ENCODE measurements at places on chromosomes 4 and X.

- no peak overlapping the region for H3K4me3 ChIP-seq
- H3K4me1 ChIP-seq, result no peaks in the 10 kb centered on the region
- no peak for DNase-seq
These were observed 12.6 kb upstream of the JADE1 start for GRCh38 chr4:128796934-128797333.

DNA sequence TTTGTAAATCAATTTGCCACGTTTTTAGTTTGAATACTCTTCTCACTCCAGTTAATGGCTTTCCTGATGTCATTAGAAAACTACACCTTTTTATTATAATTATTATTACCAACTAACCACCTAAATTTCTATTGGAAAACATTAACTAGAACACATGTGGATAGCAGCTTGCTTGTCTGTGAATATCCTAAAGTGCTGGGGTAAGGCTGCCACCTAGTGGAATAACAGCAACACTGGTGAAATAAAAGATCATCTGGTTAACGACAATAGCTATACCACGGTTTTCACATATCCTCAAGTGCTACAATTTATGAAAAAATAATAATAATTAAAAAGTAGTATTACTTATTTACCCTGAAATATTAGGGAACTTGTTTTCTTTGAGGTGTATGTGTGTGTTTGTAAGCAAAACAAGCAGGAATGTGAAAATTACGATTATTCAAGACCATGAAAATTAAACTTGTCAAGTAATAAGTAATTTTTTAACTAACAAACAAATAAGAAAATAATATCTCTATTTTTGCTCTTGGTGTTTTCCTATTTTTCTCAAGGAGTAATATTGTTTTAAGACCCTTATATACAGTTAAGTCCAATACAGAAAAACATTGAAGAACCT lies 130.1 kb upstream of the TECRL start:
- H3K27ac ChIP-seq, result no peak overlapping the region
- peak; percentile 36 for DNase-seq
- no peaks in the 10 kb centered on the region for H3K27me3 ChIP-seq
- H3K36me3 ChIP-seq, result no peaks in the 10 kb centered on the region

- H3K36me3 ChIP-seq, result peaks cover 5% of the 10 kb centered on the region
- no peak overlapping the region for H3K27ac ChIP-seq
- H3K27me3 ChIP-seq, result no peaks in the 10 kb centered on the region
- no peak for DNase-seq
- no peak overlapping the region for H3K4me3 ChIP-seq
- H3K4me1 ChIP-seq, result peaks cover 2% of the 10 kb centered on the region
These were observed 56.6 kb downstream of the ANAPC10 start for GRCh38 chr4:145041378-145041777.

- H3K4me1 ChIP-seq, result peaks cover 51% of the 10 kb centered on the region
- peak overlapping the region; percentile 47 for H3K27ac ChIP-seq
- H3K27me3 ChIP-seq, result no peaks in the 10 kb centered on the region
- H3K4me3 ChIP-seq, result no peak overlapping the region
- DNase-seq, result no peak
These were observed 9.1 kb downstream of the CXCR3 start for GRCh38 chrX:71609095-71609750.

- no peaks in the 10 kb centered on the region for H3K36me3 ChIP-seq
- H3K27ac ChIP-seq, result no peak overlapping the region
- H3K27me3 ChIP-seq, result no peaks in the 10 kb centered on the region
- peaks cover 4% of the 10 kb centered on the region for H3K4me1 ChIP-seq
These were observed 97.2 kb downstream of the CEP44 start for GRCh38 chr4:174380699-174381439.

- H3K4me1 ChIP-seq, result peaks cover 17% of the 10 kb centered on the region
- no peaks in the 10 kb centered on the region for H3K27me3 ChIP-seq
- no peak overlapping the region for H3K4me3 ChIP-seq
- peak overlapping the region; percentile 83 for H3K27ac ChIP-seq
These were observed 74.6 kb downstream of the DOCK11 start for GRCh38 chrX:118570209-118570608.

DNA sequence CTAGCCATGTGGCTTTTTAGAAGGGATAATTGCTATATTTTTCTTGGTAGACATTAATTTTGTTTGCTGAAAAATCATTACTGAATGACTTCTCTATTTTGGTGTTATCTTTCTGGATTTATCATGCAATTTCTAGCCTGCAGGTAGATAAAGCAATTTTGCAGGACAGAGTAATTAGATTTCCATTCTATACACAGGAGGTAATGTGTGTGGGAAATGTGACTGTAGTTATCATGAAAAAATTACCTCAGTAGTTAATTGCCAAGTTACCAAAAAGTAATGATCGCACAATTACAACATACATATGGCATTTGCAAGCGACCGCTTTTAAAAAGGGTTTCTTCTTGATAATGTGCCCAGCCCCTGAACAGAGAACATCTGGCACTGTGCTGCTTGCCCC lies 66.1 kb downstream of the KIT start:
- H3K27ac ChIP-seq, result no peak overlapping the region
- H3K36me3 ChIP-seq, result no peaks in the 10 kb centered on the region
- DNase-seq, result no peak
- no peak overlapping the region for H3K4me3 ChIP-seq

GRCh38 chrX:7059214-7059838 lies 88.2 kb upstream of the STS start:
- no peaks in the 10 kb centered on the region for H3K27me3 ChIP-seq
- no peak overlapping the region for H3K4me3 ChIP-seq
- no peak overlapping the region for H3K27ac ChIP-seq
- H3K4me1 ChIP-seq, result peaks cover 34% of the 10 kb centered on the region
- DNase-seq, result no peak

DNA sequence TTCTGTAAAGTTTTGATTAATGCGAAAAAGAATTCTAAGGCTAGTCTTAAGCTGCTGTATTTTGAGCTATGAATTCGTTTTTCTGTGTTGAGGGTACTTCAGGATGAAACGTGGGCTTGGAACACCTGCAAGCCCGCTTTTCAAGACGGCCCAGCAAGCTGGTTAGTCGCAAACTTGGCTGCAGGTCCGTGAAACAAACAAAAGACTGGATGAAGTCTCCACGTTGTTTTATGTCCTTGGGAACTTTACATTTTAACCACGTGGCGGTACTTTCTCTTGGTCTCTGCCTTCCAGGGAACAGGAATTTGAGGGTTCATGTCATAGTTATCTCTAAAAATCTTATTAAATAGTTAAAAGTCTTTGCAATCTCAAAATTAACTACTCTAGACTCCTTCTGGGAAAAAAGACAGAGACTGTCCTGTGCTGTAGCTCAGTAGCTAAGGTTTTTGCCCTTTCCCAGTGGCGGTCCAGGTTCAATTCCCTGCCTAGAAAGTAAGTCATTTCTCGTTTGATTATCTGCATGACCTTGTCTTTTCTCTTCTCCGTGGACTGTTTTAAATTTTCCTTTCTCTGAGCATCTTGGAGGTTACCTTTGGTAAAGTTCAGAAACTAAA lies 21.0 kb downstream of the TENM3 start:
- H3K27me3 ChIP-seq, result no peaks in the 10 kb centered on the region
- H3K4me1 ChIP-seq, result no peaks in the 10 kb centered on the region
- DNase-seq, result no peak
- no peak overlapping the region for H3K4me3 ChIP-seq

DNA sequence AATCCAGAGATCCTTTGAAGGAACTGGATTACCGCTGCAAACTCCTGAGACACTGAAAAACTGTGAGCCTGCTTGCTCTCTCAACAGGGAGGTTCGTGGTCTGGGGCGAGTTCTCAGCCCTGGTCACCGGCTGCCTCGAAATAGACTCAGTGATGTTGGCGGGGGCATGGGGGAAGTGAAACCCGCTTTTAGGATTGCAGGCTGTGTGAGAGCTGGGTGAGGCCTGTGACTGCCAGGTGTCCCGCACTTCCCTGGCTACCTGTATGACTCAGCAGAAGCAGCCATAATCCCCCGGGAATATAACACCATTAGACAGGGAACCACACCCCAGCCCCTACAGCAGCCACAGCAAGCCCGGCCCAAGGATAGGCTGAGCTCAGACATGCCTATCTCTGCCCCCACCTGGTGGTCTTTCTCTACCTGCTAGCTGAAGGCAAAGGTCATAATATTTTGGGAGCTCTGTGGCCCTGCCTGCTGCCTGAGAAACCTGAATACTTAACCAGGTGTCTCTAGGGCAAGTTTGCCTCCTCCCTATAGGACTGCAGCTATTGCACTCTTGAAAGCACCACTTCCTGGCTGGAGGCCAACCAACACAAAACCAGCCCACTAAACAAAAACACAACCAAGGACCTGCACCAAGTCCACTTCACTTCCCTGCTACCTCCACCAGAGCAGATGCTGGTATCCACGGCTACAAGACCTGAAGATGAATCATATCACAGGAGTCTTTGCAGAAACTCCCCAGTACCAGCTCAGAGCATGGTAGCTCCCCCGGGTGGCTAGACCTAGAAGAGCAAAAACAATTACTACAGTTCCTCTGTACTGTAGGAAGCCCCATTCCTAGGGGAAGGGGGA lies 202.0 kb downstream of the RRAGB start:
- H3K36me3 ChIP-seq, result peaks cover 2% of the 10 kb centered on the region
- no peak overlapping the region for H3K4me3 ChIP-seq
- peak; percentile 3 for DNase-seq
- no peaks in the 10 kb centered on the region for H3K27me3 ChIP-seq
- no peak overlapping the region for H3K27ac ChIP-seq

- no peak for DNase-seq
- no peaks in the 10 kb centered on the region for H3K27me3 ChIP-seq
- no peak overlapping the region for H3K4me3 ChIP-seq
- no peaks in the 10 kb centered on the region for H3K4me1 ChIP-seq
- no peak overlapping the region for H3K27ac ChIP-seq
These were observed 1897.8 kb upstream of the PCDH10 start for GRCh38 chr4:131251321-131251720.

DNA sequence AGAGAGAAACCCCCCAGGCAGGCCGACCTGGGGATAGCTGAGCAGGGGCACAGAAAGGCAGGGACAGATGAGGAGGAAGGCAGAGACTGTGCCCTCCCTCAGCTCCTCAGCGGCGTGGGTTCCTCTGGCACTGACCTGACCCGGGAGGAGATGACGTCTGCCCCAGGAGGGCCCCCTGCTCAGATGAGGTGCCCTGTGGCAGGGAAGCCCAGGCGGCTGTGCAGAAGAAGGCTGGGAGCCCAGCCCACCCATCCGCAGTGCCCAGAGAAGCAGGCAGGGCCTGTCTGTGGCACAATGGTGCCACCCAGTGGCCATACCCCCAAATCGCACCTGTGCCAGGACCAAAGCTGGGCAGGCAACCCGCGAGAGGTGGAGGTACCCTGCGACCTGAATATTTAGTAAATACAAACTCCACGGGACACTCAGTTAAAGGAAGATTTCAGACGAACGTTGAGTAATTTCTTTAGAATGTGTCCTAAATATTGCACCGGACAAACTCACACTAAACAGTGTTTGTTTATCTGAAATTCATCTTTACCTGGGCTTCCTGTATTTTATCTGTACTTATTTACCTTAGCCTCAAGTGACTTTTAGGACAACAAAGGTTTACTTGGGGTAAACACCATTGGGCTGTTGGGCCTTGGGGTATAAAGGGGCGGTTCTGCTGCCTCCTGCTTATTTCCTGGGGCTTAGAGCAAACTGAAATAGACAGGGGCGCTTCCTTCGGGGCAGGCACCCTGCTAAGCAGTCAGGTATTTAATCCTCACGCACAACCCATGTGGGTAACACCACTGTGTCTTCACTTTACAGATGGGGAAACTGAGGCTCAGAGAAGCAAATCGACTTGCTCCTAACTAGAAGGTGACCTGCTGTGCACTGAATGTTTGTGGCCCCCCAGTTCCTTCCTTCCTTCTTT lies 46.5 kb upstream of the HMX1 start:
- H3K4me3 ChIP-seq, result no peak overlapping the region
- no peak overlapping the region for H3K27ac ChIP-seq
- peaks cover 10% of the 10 kb centered on the region for H3K27me3 ChIP-seq
- no peaks in the 10 kb centered on the region for H3K4me1 ChIP-seq
- H3K36me3 ChIP-seq, result no peaks in the 10 kb centered on the region

GRCh38 chr4:151804086-151804630 lies 43.4 kb upstream of the GATB start:
- H3K36me3 ChIP-seq, result no peaks in the 10 kb centered on the region
- no peak overlapping the region for H3K4me3 ChIP-seq
- no peaks in the 10 kb centered on the region for H3K4me1 ChIP-seq
- no peak for DNase-seq
- H3K27me3 ChIP-seq, result no peaks in the 10 kb centered on the region

GRCh38 chrX:110042496-110042895 lies 39.6 kb downstream of the TMEM164 start:
- H3K36me3 ChIP-seq, result peaks cover 9% of the 10 kb centered on the region
- H3K27me3 ChIP-seq, result no peaks in the 10 kb centered on the region
- no peak overlapping the region for H3K27ac ChIP-seq
- DNase-seq, result no peak
- H3K4me3 ChIP-seq, result no peak overlapping the region

GRCh38 chrX:48714573-48714972 lies 18.0 kb downstream of the SUV39H1 start:
- H3K4me3 ChIP-seq, result peak overlapping the region; percentile 19
- H3K4me1 ChIP-seq, result peaks cover 78% of the 10 kb centered on the region
- no peak for DNase-seq
- no peaks in the 10 kb centered on the region for H3K27me3 ChIP-seq

DNA sequence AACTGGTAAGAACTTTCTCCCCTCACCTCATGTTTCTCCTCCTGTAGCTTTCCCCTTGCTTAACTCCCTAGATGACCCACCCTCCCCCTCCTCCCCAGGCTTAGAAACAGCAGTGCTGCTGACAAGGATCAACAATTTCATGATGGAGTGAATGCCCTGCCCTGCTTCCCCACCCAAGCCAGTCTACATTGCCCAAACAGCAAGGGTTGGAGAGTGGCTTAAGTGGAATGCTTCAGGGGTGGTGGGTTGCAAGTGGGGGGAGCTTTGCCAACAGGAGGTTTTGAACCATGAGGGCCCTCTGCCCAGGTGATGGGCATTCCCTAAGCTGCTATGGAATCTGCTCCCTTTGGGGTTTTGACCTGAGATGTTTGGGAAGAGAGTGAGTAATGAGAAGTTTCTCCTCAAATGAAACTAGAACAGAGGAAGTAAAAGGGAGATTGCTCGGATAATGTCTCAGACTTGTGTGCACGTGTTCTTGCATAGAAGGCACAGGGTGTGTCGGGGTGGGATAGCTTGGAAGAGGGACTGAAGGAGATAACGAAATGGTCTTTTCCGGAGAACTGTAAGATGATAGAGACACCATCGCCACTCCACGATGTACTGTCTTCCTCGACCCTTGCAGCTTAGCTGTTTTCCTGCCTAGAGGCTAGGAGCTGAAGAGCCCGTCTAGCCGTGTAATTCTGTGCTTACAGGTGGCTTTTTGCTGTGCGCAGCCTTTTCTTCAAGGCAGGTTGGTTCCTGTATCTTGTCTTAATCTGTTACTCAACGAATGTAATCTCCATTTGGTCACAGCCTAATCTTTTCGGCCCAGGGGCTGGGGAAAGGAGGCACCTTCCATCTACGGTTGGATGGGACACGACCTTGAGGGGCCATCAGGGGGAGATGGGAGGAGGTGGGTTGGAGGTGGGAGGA lies 10.1 kb downstream of the GDPD2 start:
- peaks cover 18% of the 10 kb centered on the region for H3K4me1 ChIP-seq
- peak overlapping the region; percentile 90 for H3K27ac ChIP-seq
- no peak for DNase-seq
- peaks cover 8% of the 10 kb centered on the region for H3K27me3 ChIP-seq
- H3K4me3 ChIP-seq, result peak overlapping the region; percentile 88

GRCh38 chr4:67437974-67438713 lies 107.2 kb downstream of the CENPC start:
- no peak for DNase-seq
- no peaks in the 10 kb centered on the region for H3K27me3 ChIP-seq
- no peak overlapping the region for H3K27ac ChIP-seq
- no peak overlapping the region for H3K4me3 ChIP-seq
- H3K36me3 ChIP-seq, result peaks cover 49% of the 10 kb centered on the region
- peaks cover 2% of the 10 kb centered on the region for H3K4me1 ChIP-seq

Measured in activated naive CD8-positive, alpha-beta T cell treated with anti-CD3 and anti-CD28 coated beads, Interleukin-2, amount 50 U/mL, for 24 hours (primary cell).